Left ventricle myocardium superior (tissue), 1 donor: ENCODE measurements at places on chromosomes 6 and 20.

GRCh38 chr20:34675993-34676641, 775 bp downstream of the PIGU start:
- DNase-seq, result no peak

DNA sequence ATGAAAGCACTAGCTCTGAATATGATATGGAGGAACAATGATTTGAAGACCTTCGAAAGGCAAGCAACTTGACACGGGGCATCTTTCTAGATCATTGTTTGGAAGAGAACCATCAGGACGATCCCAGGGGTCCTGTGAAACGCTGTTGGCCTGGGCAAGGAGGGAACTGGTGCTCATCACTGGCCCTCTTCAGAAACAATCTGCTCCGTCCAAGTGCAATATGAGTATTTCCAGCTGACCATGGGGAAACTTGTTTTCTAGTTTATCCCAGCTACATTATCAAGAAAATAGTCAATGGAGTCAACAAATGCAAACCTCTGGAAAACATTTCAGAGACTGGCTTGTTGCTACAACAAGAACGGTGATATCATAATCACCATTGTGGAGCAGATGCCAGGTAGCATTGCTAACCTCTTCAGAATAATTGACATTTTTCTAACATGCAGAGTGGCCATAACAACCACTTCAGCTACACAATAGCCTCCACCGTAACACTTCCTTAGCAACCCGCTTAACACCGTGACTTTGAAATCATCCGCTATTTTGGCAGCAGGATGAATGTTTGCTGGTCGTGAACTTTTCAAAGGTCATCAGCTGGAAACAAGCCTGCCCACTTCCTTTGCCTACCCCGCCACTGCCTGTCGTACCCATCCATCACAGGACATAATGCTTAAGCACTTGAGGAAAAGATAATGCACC, 112.0 kb upstream of the PDE10A start:
- peak; percentile 40 for DNase-seq

DNA sequence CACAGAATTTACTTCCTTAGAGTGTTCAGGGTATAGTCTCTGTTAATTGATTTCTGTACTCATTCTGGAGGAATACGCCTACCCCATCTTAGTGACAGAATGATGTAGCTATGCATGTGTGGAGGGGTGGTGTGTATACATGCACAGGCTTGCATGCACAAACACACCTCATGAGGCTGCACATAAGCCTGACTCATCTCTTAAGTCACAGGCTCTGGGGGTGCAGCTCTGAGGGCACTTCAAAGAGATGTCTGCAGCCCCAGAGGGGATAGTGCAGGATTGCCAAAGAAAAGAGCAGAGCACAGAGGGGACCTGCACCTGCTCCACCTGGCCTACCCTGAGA, 24.6 kb downstream of the TBX18 start:
- DNase-seq, result no peak

DNA sequence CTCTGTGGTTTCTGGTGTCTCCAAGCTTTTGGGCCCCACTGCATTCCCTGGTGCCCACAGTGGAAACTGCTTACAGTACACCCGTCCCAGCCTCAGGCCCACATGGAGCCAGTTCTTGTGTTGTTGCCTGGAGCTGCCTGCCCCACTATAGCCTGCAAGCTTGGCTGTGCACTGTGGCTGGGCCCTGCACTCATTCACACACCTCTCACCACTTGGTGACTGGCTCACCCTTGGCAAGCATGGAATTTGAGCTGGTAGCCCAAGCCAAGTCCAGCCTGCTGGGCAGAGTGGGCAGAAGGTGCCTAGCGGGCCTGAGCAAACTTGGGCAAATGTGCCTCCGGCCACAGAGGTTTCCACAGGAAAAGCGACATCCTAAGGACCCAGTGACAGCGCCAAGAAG, 472.3 kb downstream of the MMUT start:
- no peak for DNase-seq

DNA sequence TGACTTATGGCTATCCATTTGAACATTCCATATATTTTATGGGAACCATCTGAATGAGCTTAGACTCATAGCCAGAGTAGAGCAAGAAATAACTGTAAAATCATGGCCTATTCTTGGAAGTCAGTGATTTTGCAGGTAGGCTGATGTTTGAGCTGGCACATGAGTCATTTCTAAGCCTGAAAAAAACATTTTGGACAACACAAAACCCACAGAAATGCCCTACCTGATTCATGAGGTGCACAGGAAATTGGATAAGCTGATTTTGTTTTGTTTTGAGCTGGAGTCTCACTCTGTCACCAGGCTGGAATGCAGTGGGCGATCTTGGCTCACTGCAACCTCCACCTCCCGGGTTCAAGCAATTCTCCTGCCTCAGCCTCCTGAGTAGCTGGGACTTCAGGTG, 443.0 kb downstream of the PKHD1 start:
- no peak for DNase-seq
